Stimulated activated CD4-positive, alpha-beta T cell treated with anti-CD3 and anti-CD28 coated beads, Interleukin-12 subunit alpha, Interleukin-12 subunit beta, amount 100 ng/mL, for 24 hours (primary cell): ENCODE measurements at places on chromosomes 7 and 10.

DNA sequence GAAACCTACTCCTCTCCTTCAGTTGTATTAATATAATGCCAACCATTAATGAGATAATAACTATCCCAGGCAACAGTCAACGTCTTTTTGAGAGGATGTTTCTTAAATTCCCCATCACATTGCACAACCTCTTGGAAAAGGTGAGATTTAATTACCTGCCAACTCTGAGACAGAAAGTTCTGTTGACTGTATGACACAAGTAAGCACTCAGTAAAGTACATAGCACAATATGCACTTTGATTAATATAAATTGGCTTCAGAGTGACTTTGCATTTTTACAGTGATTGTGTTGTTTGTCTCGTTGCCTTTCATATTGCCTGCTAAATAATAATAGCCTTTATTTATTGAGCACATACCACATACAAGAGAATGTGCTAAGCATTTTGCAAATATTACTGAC is 46.7 kb downstream of the CAV1 start:
- no peak for DNase-seq

DNA sequence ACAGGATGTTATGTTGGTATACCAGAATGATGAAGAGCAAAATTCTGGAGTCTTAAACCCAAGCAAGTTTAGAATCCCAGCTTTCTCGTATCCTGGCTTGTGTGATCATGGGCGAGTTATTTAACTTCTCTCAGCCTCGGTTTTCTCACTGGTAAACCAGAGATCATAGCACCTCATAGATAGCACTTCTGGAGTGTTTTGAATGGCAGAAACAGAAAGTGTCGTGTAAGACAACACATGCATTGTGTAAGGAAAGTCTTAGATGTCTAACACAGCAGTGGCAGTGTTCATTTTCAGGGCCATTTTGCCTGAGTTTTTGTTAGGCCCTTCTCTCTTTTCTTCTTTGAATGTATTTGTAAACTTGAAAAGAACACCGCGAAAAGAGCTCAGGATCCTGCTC is 465.1 kb downstream of the AUTS2 start:
- no peak for DNase-seq

- DNase-seq = no peak
These were observed 132.7 kb upstream of the CXCL12 start for GRCh38 chr10:44517635-44518034.

DNA sequence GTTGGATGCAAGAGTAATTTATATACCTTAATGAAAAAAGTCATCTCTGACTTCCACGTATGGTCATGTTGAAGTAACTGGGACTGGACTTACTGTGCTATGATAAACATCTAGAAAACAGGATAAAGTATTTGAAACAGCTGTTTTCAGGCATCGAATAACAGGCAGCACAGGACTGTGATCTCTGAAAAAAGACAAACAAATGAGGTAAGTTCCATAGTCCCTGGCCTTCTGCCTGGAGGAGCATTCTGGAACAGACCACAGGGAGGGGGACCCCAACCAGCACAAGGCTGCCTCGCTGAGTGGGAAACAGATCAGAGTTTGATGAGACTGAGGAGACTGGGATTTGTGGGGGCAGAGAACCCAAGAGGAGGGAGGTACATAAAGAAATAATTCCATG is 89.1 kb upstream of the HABP2 start:
- no peak for DNase-seq

- DNase-seq = no peak
These were observed 51.7 kb downstream of the ZNF438 start for GRCh38 chr10:30979956-30980355.

DNA sequence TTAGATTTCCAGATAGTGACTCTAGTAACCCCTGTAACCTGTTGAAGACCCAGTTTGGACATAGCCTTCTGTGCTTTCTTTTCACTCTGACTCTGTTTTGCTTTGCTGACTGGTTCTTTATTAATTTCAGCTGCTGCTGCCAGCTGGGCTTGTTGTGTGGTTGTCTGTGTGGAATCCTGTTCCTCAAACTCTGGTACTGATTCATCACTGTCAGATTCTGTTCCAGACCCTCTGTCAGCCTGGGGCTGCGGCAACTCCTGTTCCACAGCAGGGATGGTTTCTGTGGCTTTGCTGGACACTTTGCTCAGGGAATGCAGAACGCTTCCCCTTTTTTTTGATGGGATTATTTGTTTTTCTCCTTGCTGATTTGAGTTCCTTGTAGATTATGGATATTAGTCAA is 104.9 kb downstream of the SEC23IP start:
- DNase-seq = no peak

DNA sequence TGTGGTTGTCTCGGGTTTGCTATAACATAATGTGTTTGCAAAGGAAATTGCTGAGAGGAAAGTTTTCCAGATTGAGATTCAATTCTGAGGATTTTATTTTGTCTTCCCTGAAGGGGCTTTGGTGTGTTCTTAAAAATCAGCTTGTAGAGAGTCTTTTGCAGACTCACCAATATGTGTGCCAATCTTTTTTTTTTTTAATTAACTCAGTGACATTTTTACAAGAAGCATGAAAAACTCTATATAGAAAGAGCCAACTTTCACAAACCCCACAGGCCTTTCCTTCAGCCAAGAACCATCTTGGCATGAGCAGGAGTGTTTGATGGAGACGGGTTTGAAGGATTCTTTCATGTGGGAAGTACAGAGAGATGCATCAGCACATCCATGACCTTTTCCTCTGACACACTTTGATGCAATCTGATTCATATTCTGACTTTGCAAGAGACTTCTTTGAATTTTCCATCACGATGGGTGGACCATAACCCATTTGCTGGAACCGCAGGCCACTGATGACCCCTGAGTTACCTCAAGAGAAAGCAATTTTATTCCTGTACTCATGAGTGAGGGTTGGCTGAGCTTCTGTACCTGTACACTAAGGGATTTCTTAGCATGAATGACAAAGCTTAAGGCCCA is 892.6 kb downstream of the XPNPEP1 start:
- no peak for DNase-seq

DNA sequence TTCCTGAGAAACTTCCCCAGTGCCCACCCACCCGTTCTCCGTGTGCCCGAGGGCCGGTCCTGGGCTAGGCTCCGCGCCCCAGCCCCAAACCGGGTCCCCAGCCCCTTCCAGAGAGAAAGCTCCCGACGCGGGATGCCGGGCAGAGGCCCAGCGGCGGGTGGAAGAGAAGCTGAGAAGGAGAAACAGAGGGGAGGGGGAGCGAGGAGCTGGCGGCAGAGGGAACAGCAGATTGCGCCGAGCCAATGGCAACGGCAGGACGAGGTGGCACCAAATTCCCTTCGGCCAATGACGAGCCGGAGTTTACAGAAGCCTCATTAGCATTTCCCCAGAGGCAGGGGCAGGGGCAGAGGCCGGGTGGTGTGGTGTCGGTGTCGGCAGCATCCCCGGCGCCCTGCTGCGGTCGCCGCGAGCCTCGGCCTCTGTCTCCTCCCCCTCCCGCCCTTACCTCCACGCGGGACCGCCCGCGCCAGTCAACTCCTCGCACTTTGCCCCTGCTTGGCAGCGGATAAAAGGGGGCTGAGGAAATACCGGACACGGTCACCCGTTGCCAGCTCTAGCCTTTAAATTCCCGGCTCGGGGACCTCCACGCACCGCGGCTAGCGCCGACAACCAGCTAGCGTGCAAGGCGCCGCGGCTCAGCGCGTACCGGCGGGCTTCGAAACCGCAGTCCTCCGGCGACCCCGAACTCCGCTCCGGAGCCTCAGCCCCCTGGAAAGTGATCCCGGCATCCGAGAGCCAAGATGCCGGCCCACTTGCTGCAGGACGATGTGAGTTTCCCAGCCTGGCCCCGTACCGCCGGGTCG is at the start of gene SCD:
SCD (plus strand) TSS at position 469 of the 803 bp plus-strand sequence; CDS start at position 741, 272 bp downstream.
- DNase-seq = peak; percentile 61

GRCh38 chr10:113933894-113934532 is 79.6 kb downstream of the NHLRC2 start:
- no peak for DNase-seq

DNA sequence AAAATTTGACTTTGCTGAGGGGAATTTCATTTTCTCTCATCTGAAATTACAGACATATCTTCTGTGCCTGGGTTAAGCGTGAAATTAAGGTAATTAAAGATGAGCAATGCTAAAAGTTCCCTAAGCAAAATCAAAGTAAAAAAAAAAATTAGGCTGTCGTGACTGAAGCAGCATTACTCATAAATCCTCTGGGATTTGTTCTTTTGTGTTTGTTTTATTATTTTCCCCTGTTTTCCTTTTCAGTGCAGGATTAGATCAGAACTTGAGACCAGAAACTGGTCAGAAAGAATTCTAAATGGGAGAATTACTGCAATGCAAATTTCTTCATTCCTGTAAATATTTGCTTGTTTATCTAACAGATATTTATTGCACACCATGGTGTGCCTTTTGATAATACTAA is 141.4 kb upstream of the BET1 start:
- DNase-seq = no peak

- no peak for DNase-seq
These were observed 46.3 kb downstream of the HTRA1 start for GRCh38 chr10:122507616-122508015.

GRCh38 chr7:131076032-131076431 is 251.6 kb upstream of the MKLN1 start:
- DNase-seq = no peak

DNA sequence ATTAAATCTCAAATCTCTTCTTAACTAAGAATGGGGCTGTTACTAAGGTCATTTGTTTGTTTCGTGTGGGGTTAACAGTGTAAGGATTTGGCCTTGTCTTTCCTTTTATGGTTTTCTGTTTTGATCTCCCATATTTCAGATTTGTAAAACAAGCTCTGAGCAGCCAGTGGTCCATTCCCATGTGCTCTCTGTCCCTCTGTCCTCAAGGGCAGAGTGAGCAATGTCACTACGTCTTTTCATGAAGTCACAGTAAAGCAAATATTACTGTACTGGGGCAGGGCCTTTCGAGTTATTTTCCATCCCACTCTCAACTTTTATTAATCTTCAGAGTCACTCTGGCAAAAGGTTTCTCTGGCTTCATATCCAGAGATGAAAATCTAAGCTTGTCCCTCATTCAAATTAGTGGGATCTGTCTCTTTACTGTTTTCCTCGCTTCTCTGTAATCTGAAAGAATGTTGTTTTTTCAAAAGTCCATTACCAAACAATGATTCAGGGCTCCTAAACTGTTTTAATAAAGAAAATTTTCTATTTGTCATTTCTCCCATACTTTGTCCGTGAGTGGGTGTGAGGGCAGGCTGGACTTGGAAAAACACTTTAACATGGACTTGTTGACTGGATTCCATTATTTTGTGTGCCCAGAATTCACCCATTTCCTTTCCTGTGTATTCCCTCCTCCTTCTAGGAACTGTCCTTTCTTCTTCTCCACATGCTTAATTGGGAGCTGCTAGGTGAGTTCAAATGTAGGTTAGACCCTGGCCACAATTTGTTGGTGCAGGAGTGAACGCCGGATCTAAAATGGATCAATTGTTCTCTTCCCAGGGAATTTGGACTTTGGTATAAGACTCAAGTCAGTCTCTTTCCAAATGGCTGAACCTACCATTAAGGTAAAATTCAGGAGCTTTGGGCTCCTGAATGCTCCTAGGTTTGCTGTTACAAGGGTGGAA is 42.1 kb upstream of the NAMPT start:
- DNase-seq = no peak

GRCh38 chr7:47180516-47180826 is 401.4 kb downstream of the TNS3 start:
- DNase-seq = no peak

DNA sequence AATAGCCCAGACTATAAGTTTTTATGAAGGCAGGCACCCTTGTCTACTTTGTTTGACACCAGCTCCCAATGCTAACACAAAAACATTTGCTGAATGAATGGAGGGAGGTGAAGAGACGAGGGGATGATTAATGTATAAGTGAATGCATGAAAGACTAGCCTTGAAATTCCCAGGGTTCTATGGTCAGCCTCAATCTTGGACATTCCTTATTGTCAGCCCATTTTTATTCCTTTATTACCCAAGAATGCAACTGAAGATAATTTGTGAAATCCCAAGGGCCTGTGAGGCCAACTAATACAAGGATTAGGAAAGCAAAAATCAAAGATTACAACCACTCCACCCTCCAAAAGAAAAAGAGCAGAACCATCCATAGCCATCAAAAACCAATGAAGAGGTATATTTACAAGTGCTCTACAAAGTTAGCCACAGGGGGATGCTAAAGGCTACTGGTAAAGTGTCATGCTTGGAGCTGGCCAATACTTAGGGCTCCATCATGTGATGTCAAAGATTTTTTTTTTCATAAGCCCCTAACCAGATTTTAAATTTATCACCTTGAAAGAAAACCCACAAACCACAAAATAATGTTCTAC is 40.0 kb upstream of the ASAH2 start:
- DNase-seq = no peak

DNA sequence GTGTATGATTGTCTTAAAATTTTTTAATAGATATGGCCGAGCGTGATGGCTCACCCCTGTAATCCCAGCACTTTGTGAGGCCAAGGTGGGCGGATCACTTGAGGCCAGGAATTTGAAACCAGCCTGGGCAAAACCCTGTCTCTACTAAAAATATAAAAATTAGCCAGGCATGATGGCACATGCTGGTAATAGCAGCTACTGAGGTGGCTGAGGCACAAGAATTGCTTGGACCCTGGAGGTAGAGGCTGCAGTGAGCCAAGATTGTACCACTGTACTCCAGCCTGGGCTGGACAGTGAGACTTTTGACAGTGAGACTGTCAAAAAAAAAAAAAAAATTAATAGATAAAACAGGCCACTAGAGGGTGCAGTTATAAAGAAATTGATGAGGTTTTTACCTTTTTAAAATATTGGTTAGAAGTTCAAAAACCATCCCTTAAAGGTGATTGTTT is 20.5 kb downstream of the NOM1 start:
- no peak for DNase-seq

GRCh38 chr7:155804431-155804831 is 7.8 kb downstream of the SHH start:
- DNase-seq = no peak

GRCh38 chr10:10730471-10731043 is 287.1 kb upstream of the CELF2 start:
- DNase-seq = no peak

DNA sequence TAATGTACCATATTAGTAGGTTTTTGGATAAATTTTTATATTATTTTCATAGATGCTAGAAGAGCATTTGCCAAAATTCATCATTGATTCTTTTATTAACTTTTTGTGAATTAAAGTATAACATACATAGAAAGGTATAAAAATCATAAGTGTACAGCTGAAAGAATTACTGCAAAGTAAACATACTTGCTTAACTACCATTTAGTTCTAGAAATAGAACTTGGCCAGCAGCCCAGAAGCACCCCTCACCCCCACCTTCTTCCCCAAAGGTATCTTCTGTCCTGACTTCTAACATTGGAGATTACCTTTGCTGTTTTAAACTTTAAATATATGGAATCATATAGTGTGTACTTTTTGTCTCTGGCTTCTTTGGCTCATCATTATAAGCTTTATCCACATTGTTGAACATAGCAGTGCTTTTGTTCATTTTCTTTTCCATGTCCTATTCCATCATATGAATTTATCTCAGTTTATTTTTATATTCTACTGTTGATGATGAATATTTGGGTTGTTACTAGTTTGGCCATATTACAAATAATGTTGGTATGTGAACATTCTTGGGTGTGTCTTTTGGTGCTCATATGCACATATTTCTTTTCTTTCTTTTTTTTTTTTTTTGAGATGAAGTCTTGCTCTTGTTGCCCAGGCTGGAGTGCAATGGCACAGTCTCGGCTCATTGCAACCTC is 142.8 kb downstream of the ADK start:
- no peak for DNase-seq

GRCh38 chr7:66297579-66297978 is 92.4 kb downstream of the TPST1 start:
- no peak for DNase-seq
